ENCODE measurements at places on chromosomes 13 and 19.

- DNase-seq, result no peak
Measured at GRCh38 chr13:100108913-100109507, 20.1 kb downstream of the PCCA start.

GRCh38 chr13:99415851-99416331, 85.4 kb upstream of the TM9SF2 start:
- DNase-seq, result no peak

- DNase-seq, result no peak
Measured at GRCh38 chr13:20446405-20446804, 79.3 kb downstream of the CRYL1 start.

DNA sequence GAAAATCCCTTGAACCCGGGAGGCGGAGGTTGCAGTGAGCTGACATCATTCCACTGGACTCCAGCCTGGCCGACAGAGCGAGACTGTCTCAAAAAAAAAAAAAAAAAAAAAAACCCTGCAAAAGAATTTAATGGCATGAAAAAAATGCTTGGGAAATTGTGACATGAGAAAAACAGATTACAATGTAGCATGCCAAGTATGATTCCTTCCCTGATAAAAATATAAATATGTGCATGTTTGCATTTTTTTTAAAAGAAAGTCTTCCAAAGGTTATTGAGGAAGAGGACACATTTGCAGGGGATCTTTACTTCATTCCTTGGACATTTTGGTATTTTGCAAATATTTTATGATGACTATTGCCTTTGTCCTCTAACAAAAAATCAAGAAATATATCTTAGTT, 14.5 kb upstream of the ZBTB32 start:
- DNase-seq, result no peak

DNA sequence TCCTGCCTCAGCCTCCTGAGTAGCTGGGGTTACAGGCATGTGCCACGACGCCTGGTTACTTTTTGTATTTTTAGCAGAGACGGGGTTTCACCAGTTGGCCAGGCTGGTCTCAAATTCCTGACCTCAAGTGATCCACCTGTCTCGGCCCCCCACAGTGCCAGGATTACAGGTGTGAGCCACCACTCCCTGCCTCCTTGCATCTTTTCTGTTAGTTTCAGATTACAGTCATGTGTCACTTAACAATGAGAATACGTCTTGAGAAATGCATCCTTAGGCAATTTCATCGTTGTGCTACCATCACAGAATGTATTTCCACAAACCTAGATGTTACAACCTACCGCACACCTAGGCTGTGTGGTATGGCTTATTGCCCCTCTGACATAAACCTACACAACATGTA, 180.4 kb downstream of the TM9SF2 start:
- no peak for DNase-seq

GRCh38 chr13:58239774-58240268, 608.3 kb downstream of the PCDH17 start:
- DNase-seq, result no peak

DNA sequence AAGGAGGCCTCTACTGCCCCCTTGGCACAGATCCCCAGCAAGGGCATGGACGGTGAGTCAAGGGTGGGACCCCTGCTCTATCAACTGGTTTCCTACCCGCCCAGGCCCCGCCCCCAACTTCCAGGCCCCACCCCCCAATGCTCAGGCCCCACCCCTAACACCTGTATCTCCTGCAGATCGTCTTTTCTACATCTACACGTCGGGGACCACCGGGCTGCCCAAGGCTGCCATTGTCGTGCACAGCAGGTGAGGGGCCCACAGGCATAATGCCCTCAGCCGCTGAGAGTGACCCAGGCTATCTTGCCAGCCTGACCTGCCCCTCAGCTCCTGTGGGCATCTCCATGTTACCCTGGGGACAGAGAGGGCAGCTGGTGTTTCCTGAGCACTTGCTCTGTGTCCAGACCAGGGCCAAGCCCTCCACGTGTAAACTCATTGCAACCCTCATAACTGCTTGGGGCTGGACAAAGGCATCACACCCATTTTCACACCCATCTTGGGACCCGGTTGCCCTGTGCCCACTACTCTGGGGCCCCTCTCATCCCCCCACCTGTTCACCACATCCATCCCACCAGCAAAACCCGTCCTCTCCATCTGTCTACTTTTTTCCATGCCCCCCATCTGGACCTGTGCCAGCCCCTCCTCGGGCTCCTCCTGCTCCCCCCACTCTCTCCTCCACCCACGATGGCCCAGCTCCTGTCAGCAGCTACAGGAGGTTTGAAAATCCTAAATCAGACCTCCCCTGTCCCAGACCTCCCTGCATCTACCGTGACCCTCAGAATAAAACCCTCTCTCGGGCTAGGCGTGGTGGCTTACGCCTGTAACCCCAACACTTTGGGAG, 17.2 kb downstream of the SLC27A1 start:
- DNase-seq, result no peak

DNA sequence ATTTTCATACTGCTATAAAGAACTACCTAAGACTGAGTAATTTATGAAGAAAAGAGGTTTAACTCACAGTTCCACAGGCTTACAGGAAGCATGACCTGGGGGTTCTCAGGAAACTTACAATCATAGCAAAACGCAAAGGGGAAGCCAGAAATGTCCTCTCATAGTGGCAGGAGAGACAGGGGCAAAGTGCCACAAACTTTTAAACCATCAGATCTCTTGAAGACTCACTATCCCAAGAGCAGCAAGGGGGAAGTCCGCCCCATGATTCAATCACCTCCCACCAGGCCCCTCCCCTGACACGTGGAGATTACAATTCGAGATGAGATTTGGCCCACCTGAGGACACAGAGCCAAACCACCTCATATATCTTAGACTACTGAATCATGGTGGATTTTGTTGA, 198.7 kb downstream of the KCTD12 start:
- no peak for DNase-seq

GRCh38 chr13:112244495-112245177, 131.5 kb upstream of the SPACA7 start:
- no peak for DNase-seq

- DNase-seq, result no peak
Measured at GRCh38 chr13:28636069-28636468, 22.9 kb upstream of the POMP start.

All from cortex of kidney (tissue), 1 donor.